Adrenal gland (tissue), 19 donors: ENCODE measurements at places on chromosomes 7 and 10. TPM values are rescaled to one million over a fixed set of nuclear protein-coding genes. Genes with fewer than 3 reads are reported as not detected.

Gene PRKCQ
- 0.93 TPM for polyA plus RNA-seq

Gene ZNF727
- 0.16 TPM for polyA plus RNA-seq

Gene HPS1
- polyA plus RNA-seq, result 50.8 TPM

Gene GLI3
- polyA plus RNA-seq, result 1.7 TPM

Gene DPYSL4
- polyA plus RNA-seq, result 0.99 TPM

- no peak for DNase-seq
Observed at GRCh38 chr7:84324136-84324630, 129.6 kb upstream of the SEMA3A start.

- no peak for DNase-seq
Observed at GRCh38 chr7:47147213-47147631, 434.7 kb downstream of the TNS3 start.

GRCh38 chr10:3924344-3924743, 139.3 kb upstream of the KLF6 start:
- DNase-seq, result no peak

GRCh38 chr10:71009126-71009525, 120.8 kb upstream of the PCBD1 start:
- DNase-seq, result peak; percentile 23

GRCh38 chr10:90224791-90225566, 523.6 kb downstream of the KIF20B start:
- no peak for DNase-seq

- DNase-seq, result no peak
Observed at GRCh38 chr7:158013085-158013668, 574.4 kb downstream of the PTPRN2 start.
